ENCODE measurements at places on chromosomes 2 and 18. TPM values are rescaled to one million over a fixed set of nuclear protein-coding genes. Genes with fewer than 3 reads are reported as not detected.

DNA sequence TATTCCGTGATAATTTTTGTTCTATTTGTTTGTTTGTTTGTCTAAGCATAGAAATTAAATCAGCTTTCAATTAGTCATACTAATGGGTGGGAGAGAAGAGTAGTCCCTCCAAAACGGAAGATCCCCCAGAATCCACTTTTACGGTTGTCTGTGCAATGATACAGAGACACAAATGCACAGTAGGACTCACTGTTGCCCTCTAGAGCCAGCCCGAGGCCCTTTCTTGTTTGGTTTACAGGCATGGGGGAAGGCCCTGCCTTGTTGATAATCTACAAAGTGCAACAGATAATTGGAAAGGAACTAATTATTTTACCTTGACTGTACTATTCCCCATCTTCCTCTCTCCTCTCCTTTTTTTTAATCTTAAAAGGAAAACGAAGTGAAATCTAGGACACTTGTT is 121.1 kb downstream of the ACOXL start:
- DNase-seq = peak; percentile 22

The GCG gene
- total RNA-seq = 0.39 TPM

DNA sequence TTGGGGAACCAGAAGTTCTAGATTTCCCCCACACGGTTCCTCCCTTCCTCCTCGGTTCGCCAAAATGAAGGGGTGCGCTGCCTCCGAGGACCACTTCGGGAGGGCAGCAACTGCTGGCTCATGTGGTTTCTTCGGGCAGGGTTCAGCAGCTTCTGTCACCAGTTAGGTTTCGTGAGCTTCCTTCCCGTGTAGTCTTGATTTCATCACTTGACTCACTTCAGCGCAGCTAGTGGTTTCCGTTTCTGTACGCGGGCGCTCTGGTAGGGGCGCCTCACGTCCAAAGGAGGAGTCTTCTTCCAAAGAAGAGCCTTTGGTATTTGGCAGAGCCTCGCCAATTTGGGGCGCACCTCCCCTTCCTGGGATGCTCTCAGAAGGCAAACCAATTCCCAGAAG is 485 bp upstream of the GALNT3 start:
- no peak for DNase-seq

DNA sequence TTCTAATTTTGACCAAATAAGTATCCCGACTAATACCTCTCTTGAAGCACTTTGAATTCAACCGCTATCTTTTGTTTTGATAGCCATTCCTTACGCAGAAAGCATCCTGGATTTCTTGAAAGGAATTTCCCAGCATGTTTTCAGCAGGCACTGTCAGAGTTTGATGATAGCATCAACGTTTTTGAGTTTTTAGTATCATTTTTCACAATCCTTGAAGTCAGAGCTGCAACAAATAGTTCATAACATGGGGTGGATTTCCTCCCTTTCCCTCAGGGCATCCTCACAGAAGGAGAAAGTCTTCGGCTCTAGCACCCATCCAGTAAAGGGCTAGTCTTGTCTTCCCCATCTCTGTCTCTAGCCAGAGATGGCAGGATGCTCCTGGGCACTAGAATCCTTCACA is 46.2 kb downstream of the ANKRD44 start:
- no peak for DNase-seq

- DNase-seq = no peak
Observed at GRCh38 chr2:108315444-108315934, 26.8 kb downstream of the SULT1C2 start.

DNA sequence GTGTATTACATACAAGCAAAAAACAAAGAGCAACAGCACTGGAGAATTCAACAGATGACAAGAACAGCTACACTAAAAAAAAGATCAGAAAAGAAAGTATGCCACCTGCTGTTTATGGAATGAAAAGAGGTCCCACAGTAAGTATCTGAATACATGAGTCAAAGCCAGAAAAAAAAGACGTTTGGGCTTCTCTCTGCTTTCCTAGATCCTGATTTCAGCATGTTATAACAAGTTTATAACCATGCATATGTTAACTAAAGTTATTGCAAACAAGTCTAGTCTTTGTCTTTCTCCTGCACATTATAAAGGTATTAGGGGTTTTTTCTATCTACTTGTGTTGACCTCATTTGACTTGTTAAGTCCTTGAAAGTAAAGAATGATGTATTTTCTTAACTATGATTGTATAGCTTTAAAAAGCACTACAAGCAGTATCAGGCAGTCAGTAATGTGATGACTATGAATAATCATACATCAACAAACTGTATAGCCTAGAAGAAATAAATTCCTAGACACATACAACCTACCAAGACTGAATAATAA is 108.5 kb upstream of the COL5A2 start:
- peak; percentile 83 for DNase-seq

- DNase-seq = no peak
Observed at GRCh38 chr2:161234627-161235026, 73.6 kb upstream of the PSMD14 start.

The LDLRAD4 gene
- total RNA-seq = 0.24 TPM

- no peak for DNase-seq
Observed at GRCh38 chr2:149446748-149447147, 116.4 kb downstream of the LYPD6 start.

GRCh38 chr18:69980509-69980908 is 32.8 kb upstream of the CD226 start:
- DNase-seq = no peak

DNA sequence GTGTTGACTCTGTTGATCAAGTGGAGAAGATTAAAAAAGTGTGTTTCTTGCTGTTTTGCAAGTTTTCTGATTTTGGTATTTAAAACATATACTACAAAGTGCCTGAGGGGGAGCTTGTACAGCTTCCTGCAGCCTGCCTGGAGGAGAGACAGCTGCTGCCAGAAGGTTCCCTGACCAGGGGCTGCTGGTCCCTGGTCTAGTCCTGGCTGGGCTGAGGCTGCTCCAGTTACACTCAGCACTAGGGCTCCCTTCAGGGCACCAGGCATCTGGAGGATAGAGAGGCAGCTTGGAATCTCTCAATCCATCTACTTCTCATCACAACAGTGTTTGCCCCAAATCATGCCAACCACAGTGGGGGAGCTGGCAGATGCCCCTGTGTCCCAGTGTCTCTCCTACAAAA is 4.8 kb downstream of the MC2R start:
- no peak for DNase-seq

DNA sequence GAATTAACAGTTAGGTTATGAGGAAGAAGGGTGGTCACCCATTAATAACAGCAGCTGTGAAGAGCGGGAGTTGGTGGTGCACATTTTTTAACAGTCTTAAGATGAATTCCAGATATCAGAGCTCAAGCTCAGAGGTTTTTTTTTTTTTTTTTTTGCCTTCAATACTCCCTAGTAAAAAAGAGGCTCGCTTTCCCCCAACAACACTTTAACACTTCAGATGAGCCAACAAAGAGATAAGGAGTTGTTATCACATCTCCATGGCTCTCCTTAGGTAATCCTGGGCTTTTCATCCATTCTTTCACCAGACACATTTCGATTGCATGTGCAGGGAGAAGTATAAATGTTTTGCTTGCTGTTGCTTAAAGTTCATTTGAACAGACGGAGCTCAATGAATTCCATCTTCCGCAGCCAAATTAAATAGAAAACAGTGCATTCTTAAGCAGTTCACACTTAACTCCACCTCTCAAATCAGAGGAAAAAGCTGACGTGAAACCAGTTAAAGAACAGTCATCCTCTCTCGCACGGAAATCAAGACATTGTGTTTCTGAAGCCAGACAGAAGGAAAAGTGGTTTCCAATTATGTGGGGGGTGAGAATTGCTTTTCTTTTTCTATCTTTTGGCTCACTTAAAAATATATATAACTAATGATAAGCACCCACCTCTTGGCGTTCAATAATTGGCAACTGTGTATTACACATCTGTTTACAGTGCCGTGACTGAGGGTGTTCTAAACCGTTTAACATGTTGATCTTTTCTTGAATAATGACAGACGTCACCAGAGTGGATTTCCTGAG is 118.2 kb downstream of the ZNF521 start:
- peak; percentile 13 for DNase-seq

All from RPMI7951 (cell line).